ENCODE measurements at places on chromosomes 11 and 22.
A peak's percentile ranks its signal among the peaks of the same experiment; 100 is the strongest.

DNA sequence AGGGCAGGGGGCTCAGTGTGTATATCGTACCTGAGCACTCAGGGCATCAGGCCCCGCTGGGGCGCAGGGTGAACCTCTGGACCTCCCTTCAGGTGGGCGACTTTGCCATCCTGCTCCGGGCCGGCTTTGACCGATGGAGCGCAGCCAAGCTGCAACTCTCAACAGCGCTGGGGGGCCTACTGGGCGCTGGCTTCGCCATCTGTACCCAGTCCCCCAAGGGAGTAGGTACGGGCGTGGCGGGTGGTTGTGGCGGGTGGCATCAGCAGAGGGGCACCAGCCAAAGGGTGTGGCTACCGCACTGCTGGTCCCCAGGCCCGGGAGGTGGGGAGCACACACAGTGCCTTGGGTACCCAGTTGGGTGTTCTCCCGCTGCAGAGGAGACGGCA is 6.3 kb downstream of the SLC39A13 start:
- DNase-seq = no peak

DNA sequence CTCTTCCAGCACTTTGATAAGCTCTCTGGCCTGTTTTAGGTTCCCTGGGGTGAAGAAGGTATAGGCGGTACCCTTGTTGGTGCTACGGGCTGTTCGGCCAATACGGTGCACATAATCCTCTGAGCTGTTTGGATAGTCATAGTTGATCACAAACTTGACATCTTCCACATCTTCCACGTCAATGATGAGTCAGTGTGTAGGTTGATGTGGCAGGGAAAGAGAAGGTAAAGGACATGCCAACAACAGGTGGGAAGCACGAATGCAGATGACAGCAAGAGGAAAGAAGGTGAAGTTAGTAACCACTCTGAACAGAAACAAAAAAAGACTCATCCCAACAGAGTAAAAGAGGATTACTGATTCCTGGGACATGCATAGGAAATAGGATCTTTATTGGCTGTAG is 18.2 kb downstream of the DDX17 start:
- no peak for DNase-seq

DNA sequence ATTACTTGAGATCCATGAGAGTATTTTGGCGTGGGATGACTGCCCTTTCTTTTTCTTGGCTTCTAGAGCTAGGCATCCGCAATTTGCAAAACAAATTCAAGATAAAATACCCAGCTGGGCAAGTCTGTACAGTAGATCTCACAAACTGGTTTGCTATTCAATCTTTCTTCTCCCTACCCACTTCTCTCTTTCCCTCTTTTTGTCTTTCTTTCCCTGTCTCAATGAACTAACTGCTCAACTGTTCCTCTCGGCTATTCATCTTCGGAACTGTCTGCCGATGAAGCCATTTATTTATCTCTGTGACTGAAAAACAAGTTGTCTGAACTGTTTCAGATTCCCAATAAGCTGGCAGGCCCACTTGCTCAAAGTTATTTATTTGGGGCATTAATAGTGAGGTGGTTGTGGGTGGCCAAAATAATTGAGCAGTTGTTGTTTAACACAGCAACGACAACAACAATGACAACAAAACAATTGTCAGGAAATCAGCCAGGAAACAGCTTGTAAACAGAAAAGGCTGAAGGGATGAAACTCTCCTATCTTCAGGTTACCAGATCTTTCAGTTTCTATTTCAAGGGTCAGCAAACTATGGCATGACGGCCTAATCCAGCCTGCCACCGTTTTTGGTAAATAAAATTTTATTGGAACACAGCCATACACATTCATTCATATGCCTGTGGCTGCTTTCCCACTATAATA is 76.0 kb upstream of the MTMR2 start:
- peak; percentile 35 for DNase-seq

DNA sequence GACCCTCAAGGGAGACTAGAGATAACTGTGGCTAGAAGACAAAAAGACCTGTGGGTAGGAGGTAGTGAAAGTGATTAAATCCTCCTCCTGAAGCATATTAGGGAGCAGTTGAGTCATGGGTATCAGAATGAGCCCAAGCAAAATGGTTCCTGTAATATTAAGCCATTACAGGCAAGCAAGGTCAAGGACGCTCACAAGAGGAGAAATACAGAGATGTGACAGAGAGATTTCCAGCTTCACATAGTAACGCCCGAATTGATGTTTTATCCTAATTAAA is 77.7 kb downstream of the FAM76B start:
- DNase-seq = no peak

DNA sequence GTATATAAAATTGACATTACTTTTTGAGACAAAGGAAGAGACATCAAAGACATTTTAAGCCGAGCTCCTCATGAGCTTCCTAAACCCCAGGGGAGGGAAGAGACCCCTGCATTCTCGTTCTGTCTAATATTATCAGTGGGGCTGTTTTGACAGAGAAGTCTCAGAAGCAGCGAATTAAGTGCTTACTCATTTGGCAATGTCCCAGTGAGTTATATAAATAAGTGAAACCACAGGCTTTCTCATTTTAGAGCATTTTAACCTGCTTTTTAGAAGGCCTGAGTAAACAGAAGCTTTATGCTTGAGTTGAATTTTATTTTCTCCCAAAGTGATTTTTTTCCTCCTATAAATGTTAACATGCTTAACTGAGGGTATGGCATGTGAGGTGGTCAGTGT is 23.2 kb upstream of the C1QTNF4 start:
- no peak for DNase-seq

GRCh38 chr11:117678658-117679406 is 118.2 kb downstream of the DSCAML1 start:
- DNase-seq = peak; percentile 80
